ENCODE measurements at places on chromosomes 1 and 21.

- DNase-seq = no peak
These were observed 63.7 kb downstream of the ZC3H11B start for GRCh38 chr1:219549215-219549614.

- DNase-seq = no peak
These were observed 47.6 kb downstream of the PLPP3 start for GRCh38 chr1:56531624-56532349.

- no peak for DNase-seq
These were observed 13.6 kb downstream of the C1orf52 start for GRCh38 chr1:85245891-85246290.

DNA sequence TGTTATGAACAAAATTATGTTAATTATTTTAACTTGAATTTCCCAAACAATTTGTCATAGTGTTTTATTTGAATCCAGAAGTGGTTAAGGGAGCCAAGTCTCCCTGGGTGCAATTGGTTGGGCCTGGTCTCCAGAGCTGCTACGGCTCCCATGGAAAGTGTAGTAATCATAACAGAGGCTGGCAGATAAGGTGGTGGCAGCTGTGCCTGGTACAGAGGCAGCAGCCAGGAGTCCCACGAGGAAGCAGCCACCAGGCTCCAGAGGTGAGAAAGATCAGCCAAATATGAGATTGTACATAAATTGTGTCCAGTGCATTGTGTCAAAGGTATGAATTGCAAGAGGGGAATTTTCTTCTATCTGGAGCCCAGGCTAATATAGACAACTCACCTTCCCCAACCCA is 368.9 kb upstream of the PTBP2 start:
- no peak for DNase-seq

GRCh38 chr1:56833088-56833487 is 13.9 kb upstream of the FYB2 start:
- no peak for DNase-seq

GRCh38 chr1:110717179-110717578 is 42.4 kb upstream of the KCNA3 start:
- DNase-seq = no peak

GRCh38 chr1:22566161-22566560 is 2.9 kb downstream of the EPHA8 start:
- no peak for DNase-seq

DNA sequence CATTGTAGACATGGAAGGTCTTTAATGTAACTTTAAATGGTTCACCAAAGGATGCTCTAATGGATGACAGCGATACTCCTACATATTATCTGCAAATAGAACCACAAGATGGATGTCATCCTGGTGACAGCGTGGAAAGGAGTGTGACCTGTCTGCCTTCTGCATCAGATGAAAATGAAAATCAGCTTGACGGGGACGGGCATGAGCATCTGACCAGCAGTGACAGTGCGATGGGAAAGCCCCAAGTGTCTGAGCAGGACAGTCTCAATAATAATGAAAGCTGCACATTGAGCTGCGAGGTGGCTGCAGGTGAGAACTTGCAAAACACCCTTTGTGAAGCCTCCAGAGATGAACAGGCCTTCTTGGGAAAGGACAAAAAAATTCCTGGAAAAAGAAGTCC is 25.2 kb downstream of the CNST start:
- DNase-seq = no peak

Data from stimulated activated naive CD8-positive, alpha-beta T cell treated with anti-CD3 and anti-CD28 coated beads, Interleukin-15, Interleukin-2, amounts not matched to agents 100 U/mL and 50 U/mL, for 24 hours (primary cell).